CD8-positive, alpha-beta memory T cell (primary cell): ENCODE measurements at places on chromosomes 3 and 15.

GRCh38 chr15:90812958-90813265 is 55.5 kb upstream of the FURIN start:
- no peak for DNase-seq

- no peak for DNase-seq
These were observed 6.1 kb upstream of the EIF2B5 start for GRCh38 chr3:184129012-184129411.

DNA sequence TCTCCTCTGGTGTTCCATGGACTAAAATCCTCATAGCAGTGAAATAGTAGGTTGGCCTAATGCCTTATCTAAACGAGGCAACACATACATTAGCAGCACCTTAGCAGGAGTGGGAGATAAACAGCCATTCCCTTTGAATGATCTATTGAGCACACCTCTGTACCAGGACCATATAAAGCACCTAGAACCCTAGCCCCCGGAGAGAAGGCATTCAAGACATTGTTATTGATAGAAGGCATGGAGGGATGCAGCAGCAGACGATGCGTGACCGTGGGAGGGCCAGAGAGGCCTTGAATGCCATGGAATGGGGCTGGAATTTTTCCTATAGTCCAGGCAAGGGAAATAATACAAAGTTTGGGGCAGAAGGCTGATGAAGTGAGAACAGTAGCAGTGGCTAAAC is 6.6 kb upstream of the SEMA5B start:
- DNase-seq = no peak

GRCh38 chr15:32729700-32730395 is 12.0 kb downstream of the GREM1 start:
- DNase-seq = no peak

GRCh38 chr3:169760479-169760878 is 4.4 kb downstream of the TERC start:
- no peak for DNase-seq
